ENCODE measurements at places on chromosomes 7 and 10.

GRCh38 chr7:85172530-85172941 lies 14.3 kb downstream of the SEMA3D start:
- DNase-seq, result peak; percentile 10

DNA sequence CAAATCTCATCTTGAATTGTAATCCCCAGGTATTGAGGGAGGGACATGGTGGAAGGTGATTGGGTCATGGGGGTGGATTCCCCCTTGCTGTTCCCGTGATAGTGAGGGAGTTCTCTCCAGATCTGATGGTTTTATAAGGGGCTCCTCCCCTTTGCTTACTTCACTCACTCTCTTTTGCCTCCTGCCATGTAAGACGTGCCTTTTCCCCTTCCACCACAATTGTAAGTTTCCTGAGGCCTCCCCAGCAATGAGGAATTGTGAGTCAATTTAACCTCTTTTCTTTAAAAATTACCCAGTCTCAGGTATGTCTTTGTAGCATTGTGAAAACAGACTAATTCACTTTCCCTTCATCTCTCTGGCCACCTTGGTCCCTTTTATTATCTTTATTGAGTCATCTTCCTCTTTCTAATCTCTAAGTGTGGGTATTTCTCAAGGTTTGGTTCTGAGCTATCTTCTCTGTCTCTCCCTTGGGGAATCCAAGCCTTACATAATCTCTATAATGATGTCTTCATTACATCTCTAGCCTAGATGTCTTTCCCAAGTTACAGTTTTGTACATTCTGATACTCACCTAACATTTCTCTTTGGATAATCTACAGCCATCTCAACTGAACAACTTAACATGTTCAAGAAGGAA lies 99.1 kb upstream of the JCAD start:
- DNase-seq, result no peak

- DNase-seq, result no peak
Measured at GRCh38 chr10:29130190-29130673, 158.6 kb upstream of the LYZL1 start.

- DNase-seq, result no peak
Measured at GRCh38 chr7:147639037-147639436, 951.5 kb upstream of the C7orf33 start.

GRCh38 chr10:70616761-70617160 lies 14.2 kb upstream of the PRF1 start:
- DNase-seq, result no peak

DNA sequence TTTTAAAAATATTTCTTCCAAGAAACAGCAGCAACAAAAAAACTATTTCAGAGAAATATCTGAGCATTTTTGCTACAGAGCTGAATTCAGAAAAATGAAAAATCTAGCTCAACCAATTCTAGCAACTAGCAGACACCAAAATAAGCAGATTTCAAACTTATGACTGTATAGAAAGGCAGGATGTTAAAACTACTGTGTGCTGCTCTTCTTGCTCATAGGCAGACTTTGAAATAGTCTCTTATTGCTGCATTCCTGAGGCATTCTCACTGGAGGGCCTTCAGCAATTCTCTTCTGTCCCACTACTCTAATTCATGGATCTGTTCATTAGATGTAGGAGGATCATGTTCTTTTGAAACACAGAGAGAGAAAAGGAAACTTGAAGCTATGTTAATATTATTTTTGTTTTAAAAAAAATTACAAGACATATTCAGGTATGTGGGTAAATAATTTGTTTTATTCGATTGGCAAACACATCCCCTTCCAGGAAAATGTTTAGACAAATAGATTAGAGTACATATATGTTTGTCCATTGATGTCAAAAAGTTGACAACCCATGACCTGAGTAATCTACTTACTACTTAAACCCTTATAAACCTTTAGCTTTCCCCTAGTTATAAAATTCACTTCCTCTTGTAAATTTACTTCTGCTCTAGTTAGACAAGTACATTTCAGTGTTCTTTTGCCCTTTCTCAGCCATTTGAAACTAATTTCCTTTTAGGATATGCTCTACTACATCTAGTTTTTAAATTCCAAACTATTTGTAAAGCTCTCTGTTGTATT lies 428.2 kb upstream of the POT1 start:
- no peak for DNase-seq

DNA sequence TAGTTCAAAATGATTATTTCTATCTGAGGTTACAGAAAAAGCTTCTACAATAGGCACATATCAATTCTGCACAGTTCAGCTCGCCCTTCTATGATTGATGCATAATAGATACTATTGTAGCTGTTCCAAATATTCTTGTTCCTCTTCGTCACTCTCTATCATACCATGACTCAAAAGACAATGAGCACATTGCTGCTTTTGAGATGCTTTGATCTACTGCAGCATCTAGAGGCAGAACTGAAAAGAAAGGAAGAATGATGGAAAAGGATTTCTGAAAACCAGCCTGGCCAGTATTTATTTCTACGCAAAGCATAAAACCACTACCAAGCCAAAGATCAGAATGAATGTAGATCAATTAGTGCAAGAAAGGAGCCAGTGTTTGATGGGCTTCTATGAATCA lies 59.3 kb upstream of the PLXDC2 start:
- no peak for DNase-seq

DNA sequence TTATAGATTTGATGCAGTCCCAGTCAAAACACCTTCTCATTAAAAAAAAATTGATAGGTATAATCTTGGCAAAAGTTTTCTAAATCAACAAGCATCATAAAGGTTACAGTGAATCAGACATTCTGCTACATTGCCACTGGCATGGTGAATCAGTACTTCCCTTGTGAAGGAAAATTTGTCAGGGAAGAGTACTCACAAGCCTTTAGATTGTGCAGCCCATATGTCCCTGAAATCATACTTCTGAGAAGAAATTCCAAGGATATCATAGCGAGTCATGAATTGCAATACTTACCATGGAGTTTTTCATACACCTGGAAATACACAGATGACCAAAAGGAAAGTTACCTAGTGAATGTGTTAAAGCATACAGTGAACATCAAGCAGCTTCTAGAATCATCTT lies 17.2 kb downstream of the VSTM2A start:
- no peak for DNase-seq

GRCh38 chr10:55058800-55059199 lies 257.8 kb upstream of the PCDH15 start:
- no peak for DNase-seq

DNA sequence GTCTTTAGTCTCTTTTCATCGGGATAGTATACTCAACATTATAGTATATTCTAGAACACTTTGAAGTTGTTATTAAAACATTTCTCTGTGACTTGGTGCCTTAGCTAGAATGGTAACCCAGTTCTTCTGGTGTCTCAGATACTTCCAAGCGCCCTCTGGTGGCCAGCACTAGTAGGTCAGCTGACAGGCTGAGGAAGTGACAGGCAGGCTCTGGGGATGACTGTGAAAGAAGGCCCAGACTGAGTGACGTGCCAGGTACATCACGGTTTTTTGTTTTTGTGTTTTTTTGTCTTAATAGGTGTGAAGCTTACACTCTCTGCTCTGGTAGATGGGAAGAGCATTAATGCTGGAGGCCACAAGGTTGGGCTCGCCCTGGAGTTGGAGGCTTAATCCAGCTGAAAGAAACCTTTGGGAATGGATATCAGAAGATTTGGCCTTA lies 5.1 kb downstream of the COMTD1 start:
- DNase-seq, result peak; percentile 81

DNA sequence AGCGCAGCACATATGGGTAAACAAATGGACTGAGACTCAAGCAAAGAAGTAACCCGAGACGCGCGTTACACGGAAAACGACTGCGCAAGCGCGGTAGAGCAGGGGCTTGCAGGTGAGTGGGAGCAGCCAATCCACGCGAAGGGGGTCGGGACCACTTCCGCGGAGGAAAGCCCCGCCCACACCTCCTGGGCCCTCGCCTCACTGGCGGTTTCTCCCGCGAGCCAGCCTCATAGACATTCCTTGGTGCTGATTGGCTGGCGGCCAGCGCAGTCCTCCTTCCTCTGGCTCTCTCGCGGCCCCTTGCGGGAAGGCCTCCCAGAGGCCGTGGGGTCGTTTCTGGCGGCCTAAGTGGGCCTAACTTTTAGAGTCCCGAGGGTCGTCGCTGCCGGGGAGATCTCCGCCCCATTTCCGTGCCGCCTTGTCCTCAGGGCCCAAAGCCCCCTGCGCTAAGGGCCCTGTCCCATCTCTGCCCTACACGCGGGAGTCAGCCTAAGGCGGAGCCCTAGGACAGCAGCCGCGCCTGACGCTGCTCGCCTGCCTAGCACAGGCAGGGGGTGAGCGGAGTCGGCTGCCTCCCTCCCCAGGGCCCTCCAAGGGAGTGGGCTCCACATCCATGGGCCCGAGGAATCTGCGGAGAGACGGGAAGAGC lies 9.1 kb upstream of the FXYD4 start:
- peak; percentile 76 for DNase-seq

GRCh38 chr7:149620961-149621360 lies 123.4 kb upstream of the ZNF746 start:
- no peak for DNase-seq

GRCh38 chr7:1669954-1670893 lies at the start of gene ELFN1:
TSS of gene ELFN1 (plus strand) at chr7:1670277. CDS start at chr7:1744597, 74,320 bp downstream.
- DNase-seq, result no peak

GRCh38 chr10:1499359-1499957 lies 237.9 kb downstream of the ADARB2 start:
- no peak for DNase-seq

- no peak for DNase-seq
Measured at GRCh38 chr10:132752378-132752777, 33.6 kb downstream of the NKX6-2 start.

DNA sequence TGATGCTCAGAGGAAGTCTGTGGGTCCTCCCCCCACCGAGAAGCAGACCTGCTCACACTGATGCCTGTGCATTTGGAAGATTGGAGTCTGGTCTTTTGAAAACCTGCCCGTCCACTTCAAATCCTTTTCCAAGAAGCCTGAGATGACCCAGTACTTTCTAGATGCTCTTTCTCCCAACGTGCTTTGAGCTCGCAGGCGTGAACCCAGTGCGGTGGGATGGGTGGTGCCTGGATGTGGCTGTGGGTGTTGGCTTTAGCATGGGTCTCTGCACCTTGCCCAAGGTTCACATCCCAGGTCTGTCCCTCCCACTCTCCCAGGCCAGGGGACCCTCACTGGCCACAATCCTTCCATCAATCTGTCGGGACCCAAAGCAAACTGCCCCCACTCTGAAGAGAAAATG lies 170.2 kb downstream of the ADARB2 start:
- DNase-seq, result no peak

DNA sequence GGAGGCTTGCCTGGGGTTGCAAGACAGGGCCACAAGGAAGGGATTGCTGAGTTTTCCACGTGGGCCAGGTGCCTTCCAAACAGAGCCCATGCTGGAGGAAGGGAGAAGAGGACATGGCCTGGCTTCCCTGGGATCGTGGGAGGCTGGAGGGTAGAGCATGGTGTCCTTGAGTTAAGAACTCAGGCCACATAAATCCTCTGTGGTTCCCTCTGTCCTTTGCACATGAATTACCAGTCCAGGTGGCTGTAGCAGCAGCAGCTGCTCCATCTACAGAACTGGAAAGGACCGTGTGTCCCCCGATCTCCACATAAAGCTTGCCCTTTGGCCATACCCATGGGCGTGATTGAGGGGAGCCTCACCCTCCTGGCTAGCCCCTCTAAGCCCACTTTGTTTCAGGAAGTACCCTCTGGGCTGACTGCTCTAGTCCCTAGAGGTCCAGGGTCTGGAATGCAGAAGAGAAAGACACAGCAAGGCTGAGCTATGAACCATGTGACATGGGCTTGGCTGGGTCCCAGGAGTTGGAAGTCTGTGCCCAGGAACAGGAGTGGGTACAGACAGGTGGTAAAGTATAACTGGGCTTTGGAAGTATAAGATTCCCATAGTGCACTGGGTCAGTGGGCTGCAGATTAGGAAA lies 84.9 kb downstream of the C10orf105 start:
- no peak for DNase-seq

- DNase-seq, result no peak
Measured at GRCh38 chr10:97564776-97565175, 7.8 kb upstream of the ANKRD2 start.

- no peak for DNase-seq
Measured at GRCh38 chr10:49299816-49300139, 808 bp downstream of the C10orf71 start.

DNA sequence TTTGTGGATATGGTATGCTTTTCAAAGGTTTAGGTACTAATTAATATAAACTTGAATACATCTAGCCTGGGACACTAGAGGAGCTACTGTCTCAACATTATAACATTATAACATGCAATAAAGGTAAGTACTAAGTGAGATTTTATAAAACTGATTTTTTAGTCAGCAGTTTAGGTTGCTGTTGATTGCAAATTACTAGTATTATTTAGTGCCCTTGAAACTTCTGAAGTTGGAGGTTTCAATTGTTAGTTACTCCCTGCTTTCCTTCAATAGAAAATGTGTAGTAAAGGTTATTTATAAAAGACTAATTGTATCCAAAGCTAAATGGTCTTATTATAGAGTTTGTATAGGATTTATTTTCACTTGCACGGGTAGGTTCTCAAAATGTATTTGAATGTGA lies 95.2 kb downstream of the POLL start:
- no peak for DNase-seq

GRCh38 chr10:110244550-110244949 lies 37.1 kb downstream of the MXI1 start:
- DNase-seq, result no peak

DNA sequence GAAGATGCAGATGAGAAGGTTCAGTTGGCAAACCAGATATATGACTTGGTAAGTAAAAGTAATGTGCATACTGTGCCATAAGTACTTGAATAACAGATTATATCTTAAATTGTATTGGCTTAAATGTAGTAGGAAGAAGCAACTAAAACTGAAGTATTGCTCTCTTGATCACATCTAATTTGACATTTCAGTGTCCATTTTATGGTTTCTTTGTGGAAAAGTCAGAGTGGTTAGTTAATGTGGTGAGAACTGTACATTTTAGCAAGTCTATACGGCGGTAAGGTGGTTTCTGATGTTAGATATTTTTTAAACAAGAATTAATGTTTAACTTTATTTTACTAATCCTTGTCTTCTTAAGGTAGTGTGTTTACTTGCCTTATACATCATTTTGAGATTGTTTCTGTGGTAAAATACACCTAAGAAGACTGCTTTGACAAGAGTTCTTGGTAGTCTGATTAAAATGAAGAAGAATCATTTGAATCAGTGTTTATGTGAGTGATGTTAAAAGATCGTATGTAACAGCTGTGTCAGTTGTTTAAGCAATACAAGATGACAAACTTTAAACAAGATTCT lies 5.1 kb downstream of the ING3 start:
- DNase-seq, result no peak

DNA sequence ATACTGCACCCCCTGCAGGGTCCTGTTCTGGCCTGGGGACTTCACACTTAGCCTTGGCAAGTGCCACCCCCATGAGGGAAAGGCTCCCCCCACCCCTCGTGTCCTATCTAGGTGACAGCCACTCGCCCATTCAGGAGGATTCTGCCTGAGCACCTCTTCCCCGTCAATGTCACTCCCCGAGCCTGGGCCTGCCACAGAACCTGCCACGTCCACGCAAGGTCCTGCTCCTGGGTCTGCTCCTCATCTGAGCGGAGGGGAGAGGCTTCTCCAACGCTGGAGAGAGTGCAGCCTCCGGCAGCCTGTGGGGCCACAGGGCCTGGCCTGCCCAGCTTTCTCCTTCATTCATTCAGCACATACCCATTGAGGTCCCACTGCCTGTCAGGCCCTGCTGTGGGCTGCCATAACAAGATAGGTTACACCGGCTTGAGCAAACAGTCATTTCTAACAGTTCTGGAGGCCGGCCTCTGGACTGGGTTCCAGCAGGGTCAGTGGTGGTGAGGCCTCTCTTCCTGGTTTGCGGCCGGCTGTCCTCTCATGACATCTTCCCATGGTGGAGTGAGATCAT lies 92.0 kb upstream of the RET start:
- DNase-seq, result no peak

Data from hepatic stellate cell (primary cell).